ENCODE measurements at places on chromosomes 7 and 10. TPM values are rescaled to one million over a fixed set of nuclear protein-coding genes. Genes with fewer than 3 reads are reported as not detected.

- no peak for DNase-seq
Measured at GRCh38 chr10:5921746-5922145, 31.7 kb downstream of the FBH1 start.

DNA sequence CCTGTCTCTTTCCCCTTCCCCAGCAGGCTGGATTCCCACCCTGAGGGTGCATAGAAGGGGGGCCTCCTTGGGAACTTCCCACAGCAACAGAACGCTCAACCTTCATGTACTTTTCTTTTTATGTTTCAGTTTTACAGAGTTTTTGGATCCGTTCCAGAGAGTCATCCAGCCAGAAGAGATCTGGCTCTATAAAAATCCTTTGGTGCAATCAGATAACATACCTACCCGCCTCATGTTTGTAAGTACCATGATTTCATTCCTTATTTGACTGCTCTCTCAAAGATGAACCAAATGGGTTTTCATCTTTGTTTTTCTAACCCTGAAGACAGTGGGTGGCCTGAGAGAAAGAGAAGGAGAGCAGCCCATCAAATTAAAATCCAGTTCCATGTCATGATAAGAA lies 46.7 kb downstream of the PLPP4 start:
- no peak for DNase-seq

GRCh38 chr7:81583882-81584533 lies 185.8 kb downstream of the HGF start:
- no peak for DNase-seq

Gene PLPP4
- total RNA-seq = not detected

- DNase-seq = no peak
Measured at GRCh38 chr10:104209575-104210198, 22.5 kb downstream of the CFAP43 start.

DNA sequence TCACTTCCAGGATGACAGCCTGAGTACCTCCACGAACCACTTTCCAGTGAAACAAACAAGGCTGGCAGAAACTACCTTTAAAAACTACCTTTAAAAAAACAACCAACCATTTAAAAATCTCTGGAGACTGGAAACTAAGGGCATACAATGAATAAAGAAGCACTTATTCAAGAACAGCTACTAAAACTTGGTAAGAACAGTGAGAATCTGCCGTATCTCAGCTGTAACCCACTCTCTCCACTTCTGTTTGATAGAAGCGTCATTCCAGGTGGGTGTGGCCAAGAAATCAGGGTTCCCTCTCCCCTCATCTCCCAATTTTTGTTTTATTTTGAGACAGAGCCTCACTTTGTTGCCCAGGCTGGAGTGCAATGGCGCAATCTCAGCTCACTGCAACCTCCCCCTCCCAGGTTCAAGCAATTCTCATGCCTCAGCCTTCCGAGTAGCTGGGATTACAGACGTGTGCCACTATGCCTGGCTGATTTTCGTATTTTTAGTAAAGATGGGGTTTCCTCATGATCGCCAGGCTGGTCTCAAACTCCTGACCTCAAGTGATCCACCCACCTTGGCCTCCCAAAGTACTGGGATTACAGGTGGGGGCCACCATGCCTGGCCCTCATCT lies 158.8 kb upstream of the CHST15 start:
- no peak for DNase-seq

GRCh38 chr10:121091961-121092719 lies 241.0 kb downstream of the WDR11 start:
- DNase-seq = no peak

DNA sequence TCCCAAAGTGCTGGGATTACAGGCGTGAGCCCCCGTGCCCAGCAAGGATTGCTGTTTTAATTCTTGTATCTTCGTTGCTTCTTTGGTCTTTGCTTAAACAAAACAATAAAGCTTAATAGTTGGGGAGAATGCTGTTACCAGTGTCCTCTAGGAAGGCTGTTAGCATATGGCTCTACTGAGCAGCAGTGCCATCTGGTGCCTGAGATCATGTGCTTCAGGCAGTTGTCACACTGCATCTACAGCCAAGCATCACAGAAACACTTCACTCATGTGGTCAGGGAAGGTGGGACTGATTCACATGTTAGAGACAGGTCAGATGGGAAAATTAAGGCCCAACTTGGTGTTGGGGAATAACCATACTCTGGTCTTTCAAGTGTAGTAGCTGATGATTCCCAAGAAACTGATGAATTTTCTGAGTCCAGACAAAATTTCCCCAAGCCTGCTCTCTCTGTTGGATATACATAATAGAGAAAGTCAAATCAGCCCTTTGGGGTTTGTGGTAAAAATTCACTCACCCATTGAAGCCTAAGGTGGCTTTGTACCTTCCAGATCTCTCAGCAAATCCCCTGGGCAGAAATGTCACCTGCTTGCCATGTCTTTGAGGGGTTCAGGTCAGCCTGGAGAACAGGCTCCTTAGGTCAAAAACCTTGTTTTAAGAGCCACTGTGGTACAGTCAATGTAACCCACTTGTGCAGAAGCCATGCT lies 28.4 kb downstream of the UBE2D4 start:
- DNase-seq = no peak

DNA sequence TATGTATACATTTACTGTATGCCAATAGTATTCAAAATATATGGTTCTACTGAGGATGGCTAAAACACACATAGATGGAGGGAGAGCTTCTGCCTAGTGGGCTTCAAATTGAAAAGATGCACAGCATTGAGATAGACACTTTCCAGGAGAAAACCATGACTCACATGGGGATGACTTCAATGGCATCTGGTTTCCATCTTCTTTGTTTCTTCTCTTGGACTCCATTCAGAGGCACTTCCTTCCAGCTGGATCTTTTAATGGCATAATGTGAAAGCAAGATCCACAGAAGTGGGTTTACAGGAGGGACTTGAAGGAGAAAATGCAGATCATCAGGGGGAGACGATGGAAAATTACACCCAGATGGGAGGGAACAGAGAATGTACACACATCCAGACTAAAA lies 84.9 kb downstream of the ZNF365 start:
- DNase-seq = no peak

Measured in heart left ventricle (tissue), 16 donors.